ENCODE measurements at places on chromosomes 7 and 10.

DNA sequence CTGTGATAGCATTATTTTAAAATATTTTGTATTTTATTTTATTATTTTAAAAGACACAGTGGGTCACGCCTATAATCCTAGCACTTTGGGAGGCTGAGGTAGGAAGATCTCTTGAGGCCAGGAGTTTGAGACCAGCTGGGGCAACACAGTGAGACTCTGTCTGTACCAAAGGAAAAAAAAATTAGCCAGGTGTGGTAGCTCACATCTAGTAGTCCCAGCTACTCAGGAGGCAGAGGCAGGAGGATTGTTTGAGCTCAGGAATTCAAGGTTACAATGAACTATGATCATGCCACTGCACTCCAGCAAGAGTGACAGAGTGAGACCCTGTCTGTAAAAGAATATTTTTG is 37.1 kb downstream of the FBXL13 start:
- no peak for DNase-seq

DNA sequence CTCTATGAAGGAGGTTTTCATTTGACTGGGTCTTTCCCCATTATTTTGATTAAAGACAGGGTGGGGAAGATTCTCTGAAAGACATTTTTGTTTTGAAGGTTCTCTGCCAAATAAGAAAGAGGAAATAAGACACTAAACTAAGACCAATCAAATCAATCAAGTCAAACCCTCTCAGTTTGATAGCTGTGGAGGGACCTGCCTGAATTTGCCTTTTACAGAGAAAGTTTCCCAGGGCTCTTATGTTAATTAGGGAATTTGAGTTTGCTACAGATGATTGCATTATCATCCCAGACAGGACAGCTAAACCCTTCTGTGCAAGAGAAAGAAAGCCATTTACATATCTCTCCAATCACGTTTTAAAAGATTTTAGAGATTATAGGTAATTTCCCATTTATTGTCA is 80.0 kb downstream of the CSTF2T start:
- no peak for DNase-seq

GRCh38 chr7:90727412-90727811 is 131.3 kb downstream of the CDK14 start:
- DNase-seq = no peak

GRCh38 chr7:11539853-11540252 is 292.1 kb downstream of the THSD7A start:
- DNase-seq = no peak

DNA sequence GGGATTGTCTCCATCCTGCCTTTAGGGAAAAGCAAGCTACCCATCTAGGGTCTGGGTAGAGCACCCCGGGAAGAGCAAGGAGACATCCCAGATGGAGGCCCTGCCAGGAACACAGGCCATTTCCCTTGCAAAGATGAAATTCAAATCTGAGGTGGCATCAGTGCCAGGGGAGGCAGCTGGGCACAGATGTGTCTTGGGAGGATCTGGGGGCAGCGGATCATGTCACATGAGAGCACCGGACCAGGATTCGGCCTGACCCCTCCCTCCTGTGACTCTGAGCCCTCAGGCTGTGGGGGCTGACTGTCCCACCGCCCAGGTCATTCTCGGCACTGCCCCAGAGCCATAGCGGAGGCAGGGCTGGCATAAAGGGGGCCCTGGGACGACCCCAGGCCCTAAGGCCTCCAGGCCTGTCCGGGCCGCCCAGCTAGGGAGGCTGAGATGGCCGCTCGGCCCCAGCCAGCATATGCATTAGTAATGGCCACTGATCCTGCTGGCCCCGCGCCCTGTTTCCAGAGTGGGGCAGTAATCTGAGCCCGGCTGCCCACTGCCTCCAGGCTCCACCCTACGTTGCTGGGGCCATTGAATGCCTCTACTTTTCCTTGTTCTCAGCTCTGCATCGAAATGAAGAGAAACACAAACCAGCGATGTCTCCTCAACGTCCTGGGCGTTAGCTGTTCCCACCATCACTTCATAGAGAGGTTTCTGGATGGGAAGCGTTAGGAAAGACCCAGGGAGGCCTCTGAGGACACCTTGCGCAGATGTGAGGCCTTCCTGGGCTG is 148.5 kb downstream of the UBE2H start:
- DNase-seq = no peak

DNA sequence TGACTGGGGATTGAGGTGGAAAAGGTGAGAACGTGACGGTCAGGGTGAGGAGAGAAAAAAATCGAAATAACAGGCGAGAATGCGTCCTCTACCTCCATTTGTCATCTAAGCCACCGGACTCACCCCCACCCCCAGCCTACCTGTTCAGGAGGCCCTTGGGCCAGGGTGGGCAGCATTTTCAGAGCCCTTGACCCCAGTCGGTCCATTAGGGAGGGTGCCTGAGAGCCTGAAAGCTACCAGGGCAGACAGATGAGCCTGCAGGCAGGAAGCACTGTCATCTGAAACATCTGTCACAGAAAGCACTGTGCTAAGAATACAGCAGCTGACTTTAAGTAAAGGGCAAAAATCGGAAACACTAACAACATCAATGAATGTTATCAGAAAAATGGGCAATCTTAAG is 47.0 kb downstream of the MAD1L1 start:
- no peak for DNase-seq

GRCh38 chr7:99030951-99031350 is 113.0 kb downstream of the SMURF1 start:
- DNase-seq = no peak

DNA sequence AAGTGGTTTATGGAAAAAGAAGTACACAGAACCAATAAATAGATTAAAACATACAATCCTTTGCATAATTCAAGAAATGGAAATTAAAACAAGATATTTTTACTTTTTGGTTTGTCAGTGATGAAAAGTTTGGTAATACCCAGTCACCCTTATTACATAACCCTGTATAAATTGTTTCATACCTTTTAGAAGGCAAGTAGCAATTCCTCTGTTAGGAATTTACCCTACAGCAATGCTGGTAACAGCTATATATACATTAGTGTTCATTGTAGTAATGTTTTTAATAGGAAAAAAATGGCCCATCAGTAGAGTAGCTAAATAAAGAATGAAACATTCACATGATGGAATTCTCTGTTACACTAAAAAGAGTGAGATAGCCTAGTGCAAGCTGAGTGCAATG is 42.7 kb downstream of the PTPN12 start:
- DNase-seq = no peak

DNA sequence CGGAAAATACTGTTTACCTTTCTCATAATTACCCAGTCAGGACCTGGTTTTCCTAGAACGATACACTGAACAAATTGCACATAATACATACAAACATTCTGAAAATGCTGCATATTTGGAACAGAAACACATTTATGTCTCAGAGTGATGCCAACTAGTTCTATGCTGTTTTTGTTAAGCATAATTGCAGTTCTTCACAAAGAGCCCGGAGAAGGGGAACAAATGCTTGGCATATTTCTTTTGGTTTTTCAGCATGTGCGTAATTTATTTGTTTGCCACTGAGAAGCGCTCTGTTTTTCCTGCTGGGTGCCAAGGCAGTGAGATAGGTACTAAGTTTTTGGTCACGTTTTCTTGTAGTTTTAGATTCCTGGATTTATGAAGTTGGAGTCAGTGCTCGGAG is 181.0 kb upstream of the MDFIC start:
- DNase-seq = no peak

- no peak for DNase-seq
Observed at GRCh38 chr10:44824607-44825006, 86.5 kb upstream of the TMEM72 start.

DNA sequence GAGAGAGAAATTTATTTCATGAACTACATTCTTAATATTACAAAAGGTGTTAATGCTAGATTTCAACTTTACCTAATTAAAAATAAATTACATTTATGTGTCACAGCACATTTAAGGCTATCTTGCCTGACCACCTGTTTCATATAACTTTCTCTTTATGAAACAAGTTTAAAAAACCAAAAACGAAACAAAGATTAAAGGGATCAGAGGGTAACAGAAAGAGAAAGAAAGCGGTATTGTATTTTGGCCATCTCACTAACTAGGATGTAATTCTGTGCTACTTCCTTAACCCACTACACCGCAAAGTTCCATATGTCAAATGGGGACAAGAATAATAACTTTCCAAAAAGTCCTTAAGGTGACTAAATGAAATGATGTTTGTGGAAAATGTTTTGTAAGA is 6.3 kb upstream of the RHOBTB1 start:
- DNase-seq = no peak

GRCh38 chr7:8291397-8292141 is 29.6 kb upstream of the ICA1 start:
- DNase-seq = no peak

DNA sequence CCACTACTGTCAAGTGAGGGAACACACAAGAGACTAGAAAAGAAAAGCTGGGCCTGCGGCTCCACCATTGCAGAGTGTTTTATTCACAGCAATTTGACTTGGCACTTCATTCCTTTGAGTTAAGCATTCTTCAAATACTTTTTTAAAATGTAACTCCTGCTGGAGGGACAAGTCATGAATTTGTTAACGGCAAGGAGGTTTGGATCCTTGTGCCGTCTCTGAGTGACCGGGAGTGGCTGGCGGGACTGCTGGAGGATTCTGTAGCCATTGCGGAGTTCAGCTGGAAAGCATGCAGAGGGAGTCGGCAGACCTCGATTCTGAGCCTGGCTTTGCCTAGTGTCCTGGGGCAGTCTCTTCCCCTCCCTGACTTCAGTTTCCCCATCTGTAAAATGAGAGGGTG is 9.8 kb downstream of the HSPA12A start:
- no peak for DNase-seq
